ENCODE measurements at places on chromosomes 16 and 17.
A peak's percentile ranks its signal among the peaks of the same experiment; 100 is the strongest.

DNA sequence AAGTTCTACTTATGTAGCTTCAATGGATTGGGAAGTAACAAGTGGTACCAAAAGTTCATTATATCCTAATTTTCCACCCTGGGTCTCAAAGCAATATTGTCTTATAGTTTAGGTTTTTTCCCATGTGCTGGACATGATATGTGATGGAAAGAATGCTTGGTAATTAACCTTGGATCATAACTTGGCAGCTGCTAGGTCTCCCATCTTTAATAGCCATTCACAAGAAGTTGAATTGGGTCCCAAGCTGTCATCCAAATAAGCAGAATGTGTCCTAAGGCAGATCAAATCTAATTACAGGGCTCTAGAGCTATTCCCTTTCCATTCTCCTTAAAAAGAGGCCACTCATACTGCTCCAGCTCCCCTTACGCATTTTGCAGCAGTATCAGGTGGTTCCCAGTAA, 44.7 kb upstream of the KCNJ16 start:
- no peak for DNase-seq

- no peak for DNase-seq
These were observed 6.0 kb downstream of the CENPN start for GRCh38 chr16:81012974-81013373.

- no peak for DNase-seq
These were observed 19.9 kb downstream of the NQO1 start for GRCh38 chr16:69706256-69706974.

GRCh38 chr16:22912654-22913053, 98.7 kb downstream of the HS3ST2 start:
- no peak for DNase-seq

- DNase-seq, result no peak
These were observed 12.9 kb downstream of the GNGT2 start for GRCh38 chr17:49197346-49197998.

GRCh38 chr16:1474796-1475551, at the start of gene CLCN7:
TSS of gene CLCN7 (minus strand) at chr16:1475028. CDS start at chr16:1474974, 54 bp downstream.
- DNase-seq, result peak; percentile 37

DNA sequence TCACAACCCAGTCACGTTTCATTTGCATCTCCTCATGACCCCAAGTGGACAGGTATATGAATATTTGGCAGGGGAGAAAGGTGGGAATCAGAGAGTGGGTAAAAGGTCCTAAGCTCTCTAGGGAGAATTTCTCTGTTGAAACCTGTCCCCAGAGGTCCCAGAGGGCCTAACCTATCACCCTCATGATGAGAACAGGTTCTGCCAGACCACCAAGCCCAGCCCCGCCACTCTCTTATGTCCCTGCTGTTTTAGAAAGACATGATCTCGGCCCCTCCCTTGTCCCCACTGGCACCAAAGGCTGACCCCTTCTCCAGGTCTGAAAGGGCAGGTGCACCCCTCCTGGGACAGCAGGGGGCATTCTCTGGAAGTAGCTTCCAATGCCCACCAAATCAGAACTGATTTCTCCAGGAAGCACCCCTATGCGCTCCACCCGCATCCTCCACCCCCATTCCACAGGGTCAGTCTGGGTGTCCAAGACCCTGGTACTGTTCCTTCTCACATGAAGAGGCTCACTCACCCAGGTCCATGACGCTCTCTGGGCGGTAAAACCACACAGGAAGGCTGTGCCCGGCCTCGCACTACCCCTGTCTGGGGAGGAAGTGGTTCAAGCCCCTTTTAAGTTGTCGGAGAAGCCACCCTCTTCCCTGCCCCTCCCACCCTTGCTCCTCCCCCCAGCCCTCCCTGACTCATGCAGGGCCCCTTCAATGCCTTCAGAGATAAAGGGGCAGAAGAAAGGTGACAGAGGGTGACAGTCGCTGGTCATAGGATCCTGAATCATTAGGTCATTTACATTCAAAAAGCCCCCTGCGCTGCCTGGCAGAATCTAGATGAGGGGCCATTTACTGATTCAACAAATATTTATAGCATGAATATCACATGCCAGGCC, at the start of gene CCR7:
CCR7 (minus strand) TSS at position 590 of the 886 bp plus-strand sequence; CDS start at position 527, 63 bp downstream.
- DNase-seq, result no peak

DNA sequence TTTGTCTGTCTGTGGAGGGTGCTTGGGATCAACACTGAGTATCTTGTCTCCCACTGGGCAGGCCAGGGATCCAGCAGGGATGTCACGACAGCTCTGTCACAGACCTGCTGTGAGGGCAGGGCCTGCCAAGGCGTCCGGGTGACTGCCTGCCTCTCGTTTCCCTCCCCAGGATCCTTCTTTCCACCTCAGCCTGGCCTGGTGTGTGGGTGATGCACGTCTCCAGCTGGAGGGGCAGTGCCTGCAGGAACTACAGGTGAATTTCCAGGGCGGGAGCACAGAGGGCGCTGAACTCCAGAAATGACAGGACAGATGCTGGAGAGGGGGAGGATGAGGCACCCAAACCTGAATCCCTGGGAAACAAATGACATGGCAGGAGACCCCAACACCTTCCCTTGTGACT, 6.8 kb upstream of the MMP15 start:
- no peak for DNase-seq

DNA sequence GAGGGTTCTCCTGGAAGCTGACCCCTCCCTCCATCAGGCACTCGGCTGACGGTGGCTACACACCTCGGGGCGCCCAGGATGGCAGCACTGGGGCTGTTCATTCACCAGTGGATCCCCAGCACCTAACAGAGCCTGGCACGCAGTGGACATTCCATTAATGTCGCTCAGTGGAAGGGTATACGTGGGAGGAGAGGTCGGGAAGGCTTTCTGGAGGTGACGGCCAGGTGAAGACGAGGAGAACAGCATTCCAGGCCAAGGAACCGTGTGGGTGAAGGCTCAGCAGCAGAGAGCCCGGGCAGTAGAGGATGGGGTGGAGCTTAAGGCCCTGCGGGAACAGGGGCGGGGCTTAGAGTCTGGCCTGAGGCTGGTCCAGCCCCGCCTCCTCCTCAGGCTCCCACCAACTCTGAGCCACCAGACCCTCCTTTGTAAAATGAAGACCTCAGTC, 2.5 kb upstream of the HS3ST6 start:
- no peak for DNase-seq

DNA sequence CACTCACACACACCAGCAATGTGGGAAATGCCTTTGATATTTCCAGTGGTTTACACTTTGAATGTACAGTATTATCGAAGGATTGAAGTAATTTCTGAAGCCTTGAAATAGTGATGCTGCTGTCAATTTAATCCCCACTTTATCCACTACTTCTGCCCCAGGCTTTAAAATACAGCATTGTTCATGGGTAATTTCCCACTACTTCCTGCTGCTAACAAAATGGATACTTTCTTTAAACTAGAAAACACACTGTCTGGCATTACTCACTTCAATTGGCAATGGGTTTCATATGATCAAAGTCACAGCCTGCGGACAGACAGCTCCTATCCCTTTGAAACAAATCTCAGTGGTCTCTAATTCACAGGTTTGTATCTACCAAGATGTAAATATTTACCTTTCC, 292.2 kb downstream of the CDH11 start:
- no peak for DNase-seq

GRCh38 chr16:4226251-4227039, 15.4 kb downstream of the SRL start:
- no peak for DNase-seq

- DNase-seq, result no peak
These were observed 2.1 kb downstream of the MPO start for GRCh38 chr17:58278661-58279015.

DNA sequence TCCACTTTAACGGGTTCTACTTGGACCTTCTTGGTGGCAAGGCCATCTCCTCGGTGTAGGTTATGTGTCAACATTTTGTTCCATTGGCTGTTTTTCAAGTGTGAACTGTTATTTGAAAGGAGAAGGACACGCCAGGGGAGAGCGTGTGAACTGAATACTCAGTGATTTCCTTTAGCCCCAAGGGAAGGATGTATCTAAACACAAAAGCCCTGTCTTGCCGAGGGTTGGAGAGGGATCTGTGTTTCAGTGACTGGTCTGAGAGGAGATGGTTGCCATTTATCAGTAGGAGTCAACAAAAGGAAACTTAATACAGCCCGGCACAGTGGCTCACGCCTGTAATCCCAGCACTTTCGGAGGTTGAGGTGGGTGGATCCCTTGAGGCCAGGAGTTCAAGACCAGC, 50.0 kb downstream of the USP10 start:
- DNase-seq, result no peak

DNA sequence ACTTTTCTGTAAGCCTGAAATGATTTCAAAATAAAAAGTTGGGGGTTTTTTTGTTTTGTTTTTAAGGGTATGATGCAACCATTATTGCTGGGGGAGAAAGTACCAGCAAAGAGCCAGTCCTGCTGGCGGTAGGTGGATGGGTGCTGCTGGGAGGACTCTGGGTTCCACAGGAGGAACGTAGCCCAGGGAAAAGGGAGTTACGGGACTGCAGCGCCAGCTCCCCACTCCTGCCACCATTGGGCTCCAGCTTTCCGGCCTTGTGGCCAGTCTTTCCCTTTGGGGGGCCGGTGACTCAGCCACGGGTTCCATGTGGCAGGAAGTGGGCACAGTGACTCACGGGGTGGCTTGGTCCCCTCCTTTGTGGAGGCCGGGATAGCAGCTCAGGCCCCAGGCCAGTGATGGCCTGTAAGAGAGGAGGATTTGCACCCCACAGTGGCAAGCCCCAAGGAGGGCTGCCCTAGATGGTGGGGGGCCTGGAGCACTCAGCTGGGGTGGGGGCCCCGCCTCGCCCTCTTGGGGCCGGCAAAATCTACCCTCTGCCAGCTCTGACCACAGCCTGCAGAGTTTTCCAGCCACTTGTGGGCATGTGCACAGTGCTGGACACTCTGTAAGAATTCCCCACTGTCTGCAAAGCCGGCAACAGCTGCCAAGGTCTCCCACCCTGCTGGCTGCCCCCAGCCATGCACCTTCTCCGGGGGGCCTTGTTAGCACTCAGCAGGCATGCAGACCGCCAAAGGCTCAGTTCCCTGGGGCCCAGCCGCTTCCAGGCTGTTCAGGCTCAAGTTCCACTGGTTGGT, 30.4 kb downstream of the SOCS3 start:
- no peak for DNase-seq

DNA sequence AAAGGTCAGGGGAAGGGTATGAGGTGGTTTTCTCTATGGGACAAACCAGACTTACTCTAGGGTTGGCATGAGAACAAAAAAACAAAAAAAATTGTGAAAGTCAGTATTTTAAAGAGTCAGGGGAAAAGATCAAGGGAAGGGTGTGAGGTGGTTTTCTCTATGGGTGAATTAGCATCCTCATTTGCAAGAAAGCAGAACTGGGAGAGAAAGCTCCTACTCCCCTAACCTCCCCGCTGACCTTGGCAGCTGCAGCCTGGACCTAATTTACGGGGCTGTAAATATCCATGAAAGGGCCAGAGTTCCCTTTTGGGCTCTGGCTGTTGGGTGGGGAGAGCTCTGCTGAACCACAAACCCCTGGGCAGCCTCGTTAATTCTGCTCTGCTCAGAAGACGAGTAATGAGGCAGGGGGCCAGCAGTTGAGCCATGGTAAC, 10.6 kb downstream of the RHBDL3 start:
- DNase-seq, result no peak

DNA sequence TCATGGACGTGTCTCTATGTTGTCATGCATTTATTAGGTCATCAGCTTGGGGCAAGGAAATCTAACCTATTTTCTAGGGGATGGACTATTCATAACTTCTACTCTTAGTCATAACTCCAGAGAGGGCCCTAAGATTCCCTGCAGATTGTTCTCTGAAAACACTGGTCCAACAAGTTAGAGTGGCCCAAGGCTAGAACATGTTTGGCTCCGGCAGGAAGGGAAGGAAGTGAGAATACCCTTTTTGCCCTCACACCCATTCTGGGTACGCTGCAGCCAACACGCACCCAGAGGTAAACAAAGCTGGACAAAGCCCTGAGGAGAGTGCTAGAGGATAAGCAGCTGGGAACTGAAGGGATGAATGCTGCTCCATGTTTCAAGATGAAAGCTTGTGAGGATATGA, 9.9 kb downstream of the C16orf86 start:
- no peak for DNase-seq

GRCh38 chr17:52158450-52159042, at the start of gene CA10:
TSS of gene CA10 (minus strand) at chr17:52158714.
- DNase-seq, result no peak

GRCh38 chr16:14029658-14030057, 41.5 kb upstream of the MRTFB start:
- no peak for DNase-seq

DNA sequence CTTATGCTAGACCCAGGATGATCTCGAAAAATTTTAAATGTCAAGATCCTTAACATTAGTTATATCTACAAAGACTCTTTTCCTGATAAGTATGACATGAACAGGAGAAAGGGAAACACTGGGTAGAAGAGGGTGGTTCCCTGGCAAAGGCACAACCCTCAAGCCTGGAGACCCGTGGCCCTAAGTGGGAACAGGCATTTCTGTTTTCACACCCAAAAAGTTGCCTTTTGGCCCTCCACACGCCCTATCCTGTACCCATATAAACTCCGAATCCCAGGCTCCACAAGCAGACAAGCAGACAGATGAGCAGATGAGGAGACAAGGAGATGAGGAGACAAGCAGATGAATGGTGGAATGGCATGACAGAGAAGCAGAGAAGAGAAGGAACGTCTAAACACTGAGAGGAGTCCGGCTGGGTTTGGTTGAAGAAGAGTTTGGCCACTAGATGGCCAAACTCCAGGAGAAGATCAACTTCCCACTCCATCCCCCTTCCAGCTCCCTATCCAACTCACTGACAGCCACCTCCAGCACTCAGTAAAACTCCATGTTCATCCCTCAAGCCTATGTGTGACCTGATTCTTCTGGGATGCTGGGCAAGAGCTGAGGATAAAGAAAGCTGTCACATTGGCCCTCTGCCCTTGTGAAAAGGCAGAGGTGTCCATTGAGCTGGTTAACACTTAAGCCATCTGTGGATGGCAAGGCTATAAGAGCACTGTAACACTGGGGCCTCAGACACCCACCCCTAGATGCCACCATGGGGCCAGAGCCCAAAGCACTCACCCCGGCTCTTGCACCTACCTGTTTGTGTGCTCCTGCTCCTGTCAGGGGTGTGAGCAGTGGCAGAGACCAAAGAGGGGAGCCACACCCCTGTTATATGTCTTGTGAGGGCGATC, 139.6 kb upstream of the FAM20A start:
- DNase-seq, result no peak

GRCh38 chr17:18944646-18945045, 7.3 kb upstream of the SLC5A10 start:
- DNase-seq, result no peak

- no peak for DNase-seq
These were observed 7.1 kb downstream of the GEMIN4 start for GRCh38 chr17:744937-745336.
